ENCODE measurements at places on chromosomes 7 and 10.

GRCh38 chr10:68128015-68128414 is 18.7 kb downstream of the MYPN start:
- no peak for DNase-seq

- no peak for DNase-seq
Observed at GRCh38 chr10:74022926-74023629, 25.2 kb downstream of the VCL start.

GRCh38 chr10:28938745-28939144 is 261.4 kb downstream of the BAMBI start:
- DNase-seq, result no peak

DNA sequence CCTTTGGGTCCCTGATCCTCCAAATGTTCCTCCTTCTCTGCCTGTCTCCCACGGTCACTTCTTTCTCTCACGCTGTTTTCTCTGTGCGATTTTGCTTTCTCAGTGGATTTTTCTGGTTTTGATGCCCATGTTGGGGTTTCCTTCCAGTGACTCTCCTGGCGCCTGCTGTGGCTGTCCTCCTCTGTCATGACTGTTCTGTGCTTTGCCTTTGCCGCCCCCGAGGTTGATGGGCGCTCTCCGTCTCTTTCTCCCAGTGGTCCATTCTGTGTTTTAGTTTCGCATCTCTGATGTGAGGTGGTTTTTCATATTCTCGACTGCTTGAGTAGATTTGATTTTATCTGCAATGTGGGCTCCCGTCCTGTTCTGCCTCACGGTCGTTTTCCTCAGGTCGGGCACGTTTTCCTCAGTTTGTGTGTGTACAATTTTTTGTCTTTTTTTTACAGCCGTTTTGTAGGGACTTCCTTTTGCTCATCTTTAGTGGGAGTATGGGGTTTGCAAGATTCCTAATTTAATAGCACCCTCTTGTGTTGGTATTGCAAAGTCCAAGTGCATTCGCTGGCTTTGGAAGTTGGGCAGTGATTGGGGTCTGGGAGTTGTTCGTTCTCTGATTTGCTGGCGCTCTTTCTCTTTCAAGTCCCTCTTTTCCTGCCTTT is 100.0 kb downstream of the INPP5A start:
- DNase-seq, result no peak

- no peak for DNase-seq
Observed at GRCh38 chr10:87672551-87672950, 12.9 kb downstream of the PAPSS2 start.

- no peak for DNase-seq
Observed at GRCh38 chr10:59864141-59864962, 42.0 kb downstream of the CCDC6 start.

DNA sequence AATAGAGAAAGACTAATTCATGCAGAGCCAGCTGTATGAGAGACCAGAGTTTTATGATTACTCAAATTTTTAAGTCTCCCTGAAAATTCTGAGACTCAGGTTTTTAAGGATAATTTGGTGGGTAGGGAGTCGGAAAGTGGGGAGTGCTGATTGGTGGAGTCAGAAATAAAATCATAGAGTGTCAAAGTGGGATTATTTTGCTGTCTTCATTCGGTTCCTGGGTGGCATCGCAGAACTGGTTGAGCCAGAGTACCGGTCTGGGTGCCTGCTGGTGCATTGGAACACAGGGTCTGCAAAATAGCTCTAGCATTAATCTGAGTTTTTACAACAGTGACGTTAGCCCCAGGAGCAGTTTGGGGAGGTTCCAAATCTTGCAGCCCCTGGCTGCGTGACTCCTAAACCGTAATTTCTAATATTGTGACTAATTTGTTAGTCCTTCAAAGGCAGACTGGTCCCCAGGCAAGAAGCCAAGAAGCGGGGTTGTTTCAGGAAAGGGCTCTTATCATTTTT is 32.4 kb downstream of the GPRIN2 start:
- DNase-seq, result no peak

- no peak for DNase-seq
Observed at GRCh38 chr7:84665339-84665738, 470.8 kb upstream of the SEMA3A start.

- DNase-seq, result no peak
Observed at GRCh38 chr7:120813546-120814252, 44.2 kb downstream of the TSPAN12 start.

DNA sequence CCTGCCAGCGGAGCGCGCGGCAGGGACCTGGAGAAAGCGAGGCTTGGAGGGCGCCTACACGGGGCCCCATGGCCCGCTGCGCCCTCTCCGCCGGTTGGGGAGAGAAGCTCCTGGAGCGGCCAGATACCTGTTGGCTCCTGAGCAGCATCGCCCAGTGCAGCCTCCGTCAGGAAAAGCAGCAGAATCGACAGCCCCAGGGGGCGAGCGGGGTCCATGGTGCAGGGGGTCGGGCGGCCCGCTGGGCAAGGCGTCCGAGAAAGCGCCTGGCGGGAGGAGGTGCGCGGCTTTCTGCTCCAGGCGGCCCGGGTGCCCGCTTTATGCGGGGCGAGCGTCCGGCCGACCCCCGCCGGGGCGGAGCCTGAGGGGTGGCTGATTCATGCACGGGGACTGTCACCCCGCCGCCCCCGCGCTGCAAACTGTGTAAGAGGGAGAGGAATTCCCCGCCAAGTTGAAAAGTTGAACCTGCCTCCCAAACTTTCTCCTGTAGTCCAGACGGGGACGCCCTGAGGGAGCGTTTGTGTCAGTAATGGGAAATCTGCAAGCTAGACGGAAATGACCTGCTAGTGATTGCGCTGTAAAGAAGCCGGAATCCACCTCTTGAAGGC is at the start of gene TFPI2:
Gene TFPI2 (minus strand): TSS at position 290 of the 605 bp plus-strand sequence. CDS start 75 bp downstream, at position 215.
- peak; percentile 26 for DNase-seq

GRCh38 chr7:151759591-151760042 is 117.3 kb downstream of the PRKAG2 start:
- DNase-seq, result no peak

- no peak for DNase-seq
Observed at GRCh38 chr7:94561841-94562514, 52.4 kb downstream of the CASD1 start.

DNA sequence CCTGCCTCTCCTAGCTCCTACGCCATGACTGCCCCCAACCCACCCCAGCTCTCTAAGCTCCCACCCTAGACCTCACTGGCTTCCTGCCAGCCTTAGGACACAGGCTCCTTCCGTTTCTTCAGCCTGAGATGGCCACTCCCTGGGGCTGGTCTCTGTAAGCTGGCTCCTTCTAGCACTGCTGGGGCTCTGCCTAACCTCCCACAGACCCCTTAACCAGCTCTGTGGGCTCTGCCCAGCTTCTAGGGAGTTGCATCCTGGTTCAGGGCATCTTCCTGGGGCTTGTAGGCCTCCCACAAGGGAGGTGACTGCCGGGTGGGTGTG is 478.6 kb upstream of the KLF6 start:
- DNase-seq, result no peak

GRCh38 chr10:96714031-96714590 is 6.2 kb downstream of the PIK3AP1 start:
- DNase-seq, result no peak

GRCh38 chr7:37920305-37920848 is at the start of gene EPDR1:
Gene EPDR1 (plus strand): TSS chr7:37920640. CDS start chr7:37920940, 300 bp downstream.
- DNase-seq, result no peak
